ENCODE measurements at places on chromosomes 2 and 18.

- no peak for DNase-seq
Measured at GRCh38 chr2:47276061-47276460, 121.0 kb upstream of the STPG4 start.

- DNase-seq = peak; percentile 90
Measured at GRCh38 chr18:12307701-12308385, at the start of gene TUBB6. Gene TUBB6, plus strand, starts transcription at chr18:12308241. Its CDS starts 52 bp downstream, at chr18:12308293.

DNA sequence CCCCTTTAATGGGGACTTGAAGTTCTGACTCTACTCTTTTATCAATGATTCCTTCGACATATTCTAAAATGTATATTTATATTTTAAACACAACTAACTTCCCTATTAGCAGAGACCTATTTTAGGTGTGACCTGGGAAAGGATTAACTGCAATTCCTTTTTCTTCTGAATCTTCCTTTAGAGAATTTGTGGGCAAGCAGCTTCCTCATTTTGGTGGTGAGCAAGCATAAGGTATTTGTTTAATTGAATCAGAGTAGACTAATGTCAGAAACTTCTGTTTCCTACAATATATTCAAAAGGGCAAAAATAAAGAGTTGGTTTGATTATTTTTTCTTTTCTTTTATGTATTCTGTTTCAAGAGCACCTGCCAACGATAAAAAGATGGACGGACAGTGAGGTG, 237.0 kb downstream of the IKZF2 start:
- DNase-seq = no peak

- no peak for DNase-seq
Measured at GRCh38 chr2:65528241-65528574, 95.8 kb upstream of the SPRED2 start.

DNA sequence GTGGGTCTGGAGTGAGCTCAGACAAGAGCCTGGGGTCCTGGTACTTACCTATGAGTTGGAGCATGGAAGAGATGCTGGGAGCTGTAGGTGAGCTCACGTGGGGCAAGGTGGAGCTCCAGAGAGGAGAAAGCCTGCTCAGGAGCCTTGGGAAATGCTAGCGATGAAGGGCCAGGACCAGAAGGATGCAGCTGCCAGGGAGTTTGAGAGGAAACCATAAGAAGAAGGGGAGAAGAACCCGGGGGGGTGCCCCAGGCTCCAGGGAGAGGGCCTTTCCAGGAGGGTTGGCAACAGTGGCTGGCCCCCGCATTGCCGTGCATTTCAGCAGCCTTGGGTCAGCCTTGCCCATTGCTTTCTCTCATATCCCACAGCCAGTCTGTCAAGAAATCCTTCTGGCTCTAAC, 268.7 kb downstream of the GLI2 start:
- no peak for DNase-seq

GRCh38 chr18:3877678-3878077, 427.7 kb downstream of the TGIF1 start:
- DNase-seq = peak; percentile 67

DNA sequence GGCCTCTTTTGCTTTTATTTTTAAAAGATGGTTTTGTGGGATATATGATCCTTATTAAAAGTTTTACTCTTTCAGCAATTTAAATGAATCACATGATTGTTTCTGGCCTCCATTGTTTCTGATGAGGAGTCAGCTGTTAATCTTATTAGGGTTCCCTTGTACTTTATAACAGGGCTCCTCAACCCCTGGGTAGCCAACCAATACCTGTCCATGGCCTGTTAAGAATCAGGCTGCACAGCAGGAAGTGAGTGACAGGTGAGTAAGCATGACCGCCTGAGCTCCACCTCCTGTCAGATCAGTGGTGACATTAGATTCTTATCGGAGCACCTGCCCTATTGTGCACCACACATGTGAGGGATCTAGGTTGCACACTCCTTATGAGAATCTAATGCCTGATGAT, 45.1 kb upstream of the FAM98A start:
- DNase-seq = no peak

GRCh38 chr18:21826641-21827302, 86.2 kb downstream of the MIB1 start:
- DNase-seq = no peak

DNA sequence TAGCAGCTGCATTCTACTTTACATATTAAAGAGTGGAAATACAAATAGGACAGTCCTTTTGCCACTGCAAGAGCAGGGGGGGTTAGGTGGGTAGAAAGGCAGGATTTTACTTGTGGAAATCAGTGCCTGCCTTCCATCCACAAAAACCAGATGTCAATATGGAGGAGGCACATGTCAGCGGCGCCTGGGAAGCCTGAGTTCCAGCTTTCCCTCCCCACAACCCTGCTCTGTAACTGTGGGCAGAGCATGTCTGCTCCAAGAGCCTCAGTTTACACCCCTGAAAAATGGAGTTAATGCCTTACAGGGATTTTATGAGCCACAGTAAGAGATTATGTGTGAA, 32.9 kb downstream of the STEAP3 start:
- no peak for DNase-seq

DNA sequence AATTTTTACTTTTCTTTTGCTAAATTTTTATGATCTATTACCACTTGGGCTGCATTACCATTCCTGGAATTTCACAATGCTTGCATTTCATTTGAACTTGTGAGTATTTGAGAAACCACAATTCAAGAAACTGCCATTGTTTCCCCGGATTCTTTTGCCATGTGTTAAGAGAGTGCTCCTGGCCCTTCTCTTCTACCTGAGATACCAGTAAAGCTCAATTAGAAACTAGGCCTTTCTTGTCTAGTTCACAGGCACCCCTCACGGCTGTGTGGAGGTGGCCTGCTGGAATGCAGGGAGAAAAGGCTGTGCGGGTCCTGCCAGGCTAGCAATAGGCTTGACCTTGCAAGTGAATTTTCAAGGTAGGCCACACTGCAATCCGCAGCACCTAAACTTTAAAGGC, 40.8 kb downstream of the ZEB2 start:
- DNase-seq = no peak

- DNase-seq = peak; percentile 28
Measured at GRCh38 chr2:196059491-196059960, 9.1 kb downstream of the DNAH7 start.

GRCh38 chr2:155157065-155157464, 458.6 kb downstream of the KCNJ3 start:
- no peak for DNase-seq

DNA sequence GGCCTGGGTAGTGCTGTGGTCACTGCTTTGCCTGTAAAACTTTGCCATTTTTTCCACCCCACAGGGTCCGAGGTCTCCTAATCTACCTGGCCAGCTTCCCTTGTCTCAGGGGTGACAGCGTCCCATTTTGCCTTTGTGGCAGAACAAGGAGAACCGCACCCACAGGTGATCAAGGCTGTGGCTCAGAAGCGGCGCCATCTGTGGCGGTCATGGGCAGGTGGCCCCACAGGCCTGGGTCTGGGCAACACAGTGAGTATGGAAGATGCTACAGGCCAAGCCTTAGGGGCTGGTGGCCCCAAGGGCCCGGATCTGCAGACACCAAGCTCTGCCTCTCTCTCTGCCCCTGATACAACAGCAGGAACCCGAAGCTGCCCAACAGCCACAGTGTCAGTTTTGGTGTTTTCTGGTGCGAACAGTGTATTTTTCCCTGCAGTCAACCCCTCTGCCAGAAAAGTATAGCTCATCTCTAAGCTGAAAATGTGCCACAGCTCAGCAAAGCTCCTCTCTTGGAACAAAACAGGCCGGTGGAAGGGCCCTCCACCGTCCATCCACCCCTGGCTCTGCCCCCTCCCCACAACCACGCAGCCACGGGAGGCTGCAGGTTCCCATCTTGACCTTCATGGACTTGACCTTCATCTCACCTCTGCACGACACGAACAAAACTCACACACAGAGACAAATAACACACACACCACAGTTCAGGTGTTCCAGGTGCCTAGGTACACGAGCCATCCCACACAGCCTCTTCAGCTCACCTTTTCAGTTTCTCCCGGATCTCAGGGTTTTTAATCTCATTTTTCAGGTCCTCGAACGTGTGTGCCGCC, 96.7 kb downstream of the PXDN start:
- no peak for DNase-seq

DNA sequence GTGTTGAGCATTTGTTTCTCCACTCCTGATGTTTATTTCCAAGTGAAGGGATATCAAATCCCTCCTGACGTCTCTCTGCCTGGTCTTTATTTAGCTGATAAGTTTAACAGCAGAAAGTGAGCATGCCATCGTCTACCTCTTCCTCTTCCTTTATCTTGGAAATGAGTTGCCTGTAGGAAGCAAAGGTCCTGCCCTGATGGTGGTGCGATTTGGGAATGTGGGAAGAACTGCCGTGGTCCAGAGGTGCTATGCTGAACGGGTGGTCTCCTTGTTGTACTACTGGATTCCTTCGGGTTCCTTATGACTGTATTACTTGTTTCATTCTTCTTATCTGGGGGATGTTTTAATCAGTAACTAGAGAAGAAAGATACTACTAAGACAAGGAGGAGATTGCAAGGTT, 217.5 kb downstream of the PMAIP1 start:
- no peak for DNase-seq

DNA sequence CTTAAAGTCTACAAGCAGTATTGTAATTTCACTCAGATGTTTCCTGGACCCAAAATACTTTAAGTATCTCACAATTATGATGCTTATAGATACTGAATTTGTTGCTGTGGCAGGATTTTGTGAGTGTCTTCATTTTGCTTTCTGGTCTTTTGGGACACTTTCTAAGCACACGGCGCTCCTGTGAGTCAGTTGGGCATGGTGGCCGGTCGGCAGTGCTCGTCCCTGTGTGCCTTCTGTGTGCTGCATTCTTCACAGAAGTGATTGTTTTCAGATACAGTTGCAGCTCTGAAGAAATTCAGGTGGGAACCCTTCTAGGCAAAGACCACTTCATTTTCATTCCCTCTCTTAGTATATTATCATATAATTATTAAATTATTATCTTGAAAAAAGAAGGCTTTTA, 273.3 kb downstream of the ZNF407 start:
- no peak for DNase-seq

DNA sequence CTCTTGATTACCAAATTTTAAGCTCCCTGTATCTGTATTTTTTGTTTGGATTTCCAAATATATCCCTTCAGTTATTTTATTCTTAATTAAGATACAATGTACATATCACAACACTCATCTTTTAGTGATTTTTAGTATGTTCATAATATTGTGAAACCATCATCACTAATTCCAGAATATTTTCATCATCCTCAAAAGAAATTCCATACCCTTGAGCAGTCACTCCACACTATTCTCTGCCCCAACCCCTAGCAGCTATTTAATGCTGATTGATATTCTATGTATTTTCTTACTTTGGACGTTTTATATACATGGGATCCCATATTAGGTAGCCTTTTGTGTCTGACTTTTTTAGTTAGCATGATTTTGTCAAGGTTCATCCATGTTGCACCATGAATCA, 127.4 kb upstream of the SLC8A1 start:
- no peak for DNase-seq

DNA sequence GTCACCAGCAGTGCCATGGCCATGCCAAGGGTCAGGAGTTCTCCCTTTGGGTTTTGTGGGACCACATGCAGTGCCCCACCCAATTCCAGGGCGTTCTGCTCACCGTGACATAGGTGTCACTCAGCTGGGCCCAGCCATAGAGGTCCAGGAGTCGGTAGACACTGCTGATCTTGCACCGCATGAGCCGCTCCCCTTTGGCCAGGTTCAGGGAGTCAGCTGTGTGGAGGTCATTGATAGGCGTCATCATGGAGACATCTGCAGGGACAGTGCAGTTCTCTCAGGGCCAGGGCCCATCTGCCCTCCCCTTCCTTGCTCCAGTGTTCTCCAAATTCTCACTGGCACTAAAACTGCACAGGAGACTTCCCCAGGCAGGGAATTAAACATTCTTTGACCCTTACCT, 71.9 kb downstream of the ADD2 start:
- DNase-seq = no peak

DNA sequence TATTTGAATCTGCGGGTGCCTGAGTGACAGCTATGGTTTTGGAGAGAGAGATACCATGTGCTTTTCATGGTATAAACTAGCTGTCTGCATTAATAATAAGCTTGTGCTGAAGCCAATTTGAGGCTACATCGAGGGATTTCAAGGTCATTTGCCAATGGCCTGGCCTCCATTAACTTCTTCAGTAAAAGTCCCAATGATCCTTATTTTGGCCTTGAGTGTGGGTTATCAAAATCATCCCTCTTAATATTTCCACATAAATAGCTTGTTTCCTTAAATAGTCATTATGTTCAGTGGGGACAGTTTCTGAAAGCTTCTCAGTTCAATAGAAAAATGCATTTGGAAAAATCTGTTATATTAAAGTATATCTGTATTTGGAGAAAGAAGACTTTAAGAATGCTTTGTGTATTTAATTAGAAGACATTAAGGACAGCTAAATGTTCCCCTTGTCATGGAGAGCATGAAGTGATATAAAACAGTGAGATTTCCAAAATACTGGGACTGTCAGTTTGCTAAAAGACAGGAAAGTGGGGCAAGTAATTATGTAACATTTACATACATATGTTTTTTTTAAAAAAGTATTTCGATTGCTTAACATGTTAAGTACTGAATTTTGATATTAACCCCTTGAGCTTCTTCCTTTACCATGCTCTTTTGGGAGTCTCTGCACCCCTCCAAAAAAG, 355.5 kb upstream of the ZEB2 start:
- no peak for DNase-seq

DNA sequence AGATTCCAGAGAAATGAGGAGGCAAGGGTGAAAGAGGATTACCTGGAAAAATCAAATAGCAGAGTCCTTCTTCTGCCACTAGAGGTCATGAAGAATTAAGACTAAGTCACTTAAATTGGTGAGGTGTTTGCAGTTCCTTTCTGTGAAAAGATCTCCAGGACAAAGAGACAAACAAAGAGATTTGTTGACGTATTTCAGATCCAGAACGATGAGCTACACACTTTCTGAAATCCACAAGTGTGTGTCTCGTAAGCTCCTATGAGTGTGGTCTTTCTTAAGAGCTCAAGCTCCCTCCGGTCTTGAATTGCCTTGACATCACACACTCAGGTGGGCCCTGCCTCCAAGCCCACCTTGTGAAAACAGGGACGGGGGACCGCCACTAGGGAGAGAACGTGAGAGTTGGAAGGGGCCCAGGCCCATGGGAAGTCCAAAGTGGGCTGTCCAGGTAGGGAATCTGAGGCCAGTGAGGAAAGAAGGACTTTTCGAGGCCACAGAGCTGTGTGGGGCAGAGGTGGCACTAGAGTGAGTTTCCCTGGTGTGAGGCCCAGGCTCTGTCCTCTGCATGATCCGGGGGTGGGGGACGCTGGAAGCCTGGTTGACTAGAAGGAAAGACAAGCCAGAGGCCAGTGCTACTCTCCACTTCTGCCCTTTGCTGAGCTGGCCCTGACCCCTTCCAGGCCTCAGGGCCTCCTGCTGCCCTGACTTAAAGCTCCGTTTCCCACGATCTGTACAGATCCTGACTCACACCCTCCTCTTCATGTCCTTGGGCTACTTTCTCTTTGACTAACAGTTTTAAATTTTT, 168.1 kb upstream of the NCK2 start:
- DNase-seq = peak; percentile 30

All from suppressor macrophage (primary cell).